ENCODE measurements at places on chromosomes 2 and 18.

GRCh38 chr2:201974171-201975100, 59.2 kb upstream of the FZD7 start:
- no peak for DNase-seq

GRCh38 chr2:142044197-142044596, 86.6 kb downstream of the LRP1B start:
- DNase-seq: no peak

DNA sequence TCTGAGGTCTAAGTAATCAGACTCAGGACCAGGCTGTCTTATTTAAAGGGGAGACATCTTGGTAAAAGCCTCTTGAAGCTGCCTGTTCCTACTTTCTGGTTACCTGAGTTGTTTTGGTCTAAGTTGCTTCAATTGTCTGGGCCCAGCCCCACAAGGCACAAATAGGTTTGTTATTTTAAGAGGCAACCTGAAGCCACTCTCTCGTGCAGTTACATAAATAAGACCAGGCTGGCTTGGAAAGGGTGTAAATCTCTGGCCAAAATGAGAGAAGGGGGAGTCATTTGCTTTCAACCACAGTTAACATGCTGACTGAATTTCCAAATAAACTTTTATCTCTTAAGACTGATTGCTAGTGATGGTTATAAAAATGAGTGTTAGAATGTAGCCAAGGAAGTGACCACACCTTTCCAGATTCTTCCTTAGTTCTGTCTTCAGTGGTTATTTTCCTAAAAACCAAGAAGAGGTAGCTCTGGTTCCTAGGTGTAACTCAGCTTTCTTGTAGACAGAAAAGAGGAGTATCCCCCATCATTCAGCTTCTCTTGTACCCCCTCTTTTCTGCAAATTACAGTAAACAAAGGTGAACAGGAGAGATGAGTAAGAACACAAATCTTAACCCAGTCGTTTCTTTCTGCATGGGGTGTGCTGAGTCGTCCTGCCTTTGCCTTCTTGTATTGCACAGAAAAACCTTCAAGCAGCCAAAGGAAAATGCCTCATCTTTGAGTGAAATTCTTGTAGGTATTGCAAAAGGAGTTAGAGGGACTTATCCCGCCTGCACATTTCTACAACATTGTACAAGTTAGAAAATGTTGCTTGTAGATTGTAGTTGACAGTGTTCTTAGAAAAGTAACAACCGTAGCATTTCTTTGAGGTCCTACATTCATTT, 161.5 kb upstream of the NT5C1B start:
- DNase-seq: no peak

- no peak for DNase-seq
Observed at GRCh38 chr2:202965810-202966460, 48.7 kb upstream of the NBEAL1 start.

GRCh38 chr2:173124441-173124840, 48.8 kb downstream of the MAP3K20 start:
- DNase-seq: no peak

DNA sequence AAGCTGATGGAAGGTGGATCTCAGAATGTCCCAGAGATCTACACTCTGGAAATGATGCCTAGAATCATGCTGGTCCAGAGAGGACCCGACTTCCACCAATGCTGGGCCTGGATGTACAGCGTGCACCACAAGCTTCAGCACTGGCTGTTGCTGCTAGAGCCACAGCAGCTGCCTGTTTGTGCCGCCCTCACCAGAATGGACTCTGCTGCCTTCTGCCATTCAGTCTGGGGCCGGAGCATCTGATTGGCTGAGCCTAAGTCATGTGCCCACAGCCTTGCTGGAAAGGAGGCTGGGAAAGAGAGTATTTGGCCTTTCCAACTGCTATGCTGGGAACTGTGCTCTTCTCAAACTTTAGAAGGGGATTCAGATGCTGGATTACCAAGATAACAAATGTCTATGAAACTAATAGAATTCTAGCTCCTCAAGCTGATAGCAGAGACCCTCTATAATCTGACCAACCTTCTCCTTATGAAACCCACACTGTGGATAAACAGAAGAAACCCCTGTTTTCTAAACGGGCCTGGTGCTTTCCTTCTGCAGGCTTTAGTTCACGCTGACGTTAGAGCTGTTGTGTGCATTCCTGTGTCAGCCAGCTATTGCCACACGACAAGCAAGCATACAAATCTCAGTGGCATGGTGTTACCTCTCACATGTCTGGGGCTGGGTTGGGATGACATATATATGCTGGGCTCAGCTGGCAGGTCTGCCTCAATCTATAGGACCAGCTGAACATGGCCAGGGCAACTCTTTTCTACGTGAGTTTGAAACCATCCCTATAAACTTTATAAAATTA, 4.1 kb upstream of the LOXHD1 start:
- DNase-seq: no peak

DNA sequence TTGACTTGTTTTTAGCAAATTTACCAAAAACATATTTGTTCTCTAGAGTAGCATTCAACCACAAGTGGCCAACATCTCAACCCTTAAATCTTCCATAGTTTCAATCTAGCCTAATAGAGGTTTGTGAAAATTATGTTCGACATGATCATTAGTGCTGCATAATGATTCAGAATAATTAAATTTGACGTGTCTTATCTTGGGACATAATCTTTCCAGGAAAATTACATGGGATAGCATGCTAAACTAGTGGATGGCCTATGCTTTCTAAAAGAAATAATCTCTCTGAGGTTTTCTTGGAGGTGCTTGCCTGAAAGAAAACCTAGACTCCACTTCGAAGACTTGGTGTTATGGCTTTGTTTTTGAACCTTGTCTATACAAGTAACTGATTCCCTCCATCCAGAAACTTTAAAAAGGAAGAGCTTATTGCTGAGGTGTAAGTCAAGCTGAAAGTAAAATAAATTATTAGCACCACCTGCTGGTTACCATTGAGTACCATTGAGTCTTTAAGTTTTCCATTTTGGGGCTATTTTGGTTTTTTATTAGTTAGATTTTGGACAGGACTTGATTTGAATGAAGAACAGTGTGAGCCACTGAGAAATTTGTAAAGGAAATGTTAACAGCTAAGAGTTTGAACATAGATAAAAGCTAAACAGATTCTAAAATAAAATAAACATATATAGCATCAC, 32.7 kb downstream of the COX7A2L start:
- no peak for DNase-seq

DNA sequence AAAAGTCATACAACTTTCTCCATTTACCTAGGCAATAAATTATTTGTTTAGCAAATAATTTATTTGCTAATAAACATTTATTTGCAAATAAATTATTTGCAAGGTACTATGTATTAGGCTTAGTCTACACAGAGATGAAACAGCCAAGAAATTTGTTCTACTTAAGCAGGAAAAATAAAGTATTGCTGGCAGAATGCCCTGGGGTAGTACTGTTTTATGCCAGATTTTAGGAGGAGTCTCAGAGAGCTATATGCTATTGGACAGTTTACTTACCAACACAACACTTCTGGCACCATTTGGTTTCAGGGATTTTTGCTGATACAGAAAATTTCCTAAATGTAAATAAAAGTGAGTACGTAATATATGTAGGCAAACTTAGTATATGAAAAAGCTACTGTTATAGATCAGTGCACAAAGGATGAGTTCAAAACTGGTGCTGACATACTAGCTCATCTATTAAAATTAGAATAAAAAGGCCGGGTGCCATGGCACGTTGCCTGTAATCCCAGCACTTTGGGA, 23.2 kb upstream of the CDKL4 start:
- DNase-seq: no peak

GRCh38 chr2:33848486-33848885, 249.4 kb upstream of the FAM98A start:
- DNase-seq: no peak

- no peak for DNase-seq
Observed at GRCh38 chr2:29715655-29716054, 205.7 kb downstream of the ALK start.

DNA sequence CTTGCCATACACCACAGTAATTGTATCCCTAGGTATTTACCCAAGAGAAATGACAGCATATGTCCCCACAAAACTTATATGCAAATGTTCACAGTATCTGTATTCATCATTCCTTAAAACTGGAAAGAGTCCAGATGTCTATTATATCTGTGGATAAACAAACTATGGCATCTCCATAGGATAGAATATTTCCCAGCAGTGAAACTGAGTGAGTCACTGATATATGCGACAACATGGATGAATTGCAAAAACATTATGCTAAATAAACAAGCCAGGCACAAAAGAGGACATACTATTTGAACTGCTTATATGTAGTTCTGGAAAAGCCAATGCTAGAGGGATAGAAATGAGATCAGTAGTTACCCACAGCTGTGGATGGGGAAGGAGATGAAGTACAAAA, 359.4 kb upstream of the DSEL start:
- no peak for DNase-seq

DNA sequence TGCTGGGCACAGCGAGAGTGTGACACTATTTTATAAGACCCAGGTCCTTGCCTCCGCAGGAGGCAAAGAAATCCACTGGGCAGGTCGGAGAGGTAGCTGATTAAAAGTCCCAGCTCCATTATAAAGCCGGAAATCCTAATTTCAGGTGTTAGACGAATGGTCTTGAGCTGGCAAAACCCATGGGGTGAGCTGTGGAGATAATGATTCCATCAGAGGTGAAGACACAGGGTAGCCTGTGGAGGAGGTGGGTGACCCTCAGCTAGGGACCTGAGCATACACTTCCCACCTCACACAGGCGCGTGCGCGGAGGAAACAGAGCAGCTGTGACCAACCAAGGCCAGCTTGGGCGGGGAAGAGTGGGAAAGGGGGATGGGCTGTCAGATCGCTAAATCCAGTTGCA, 201.7 kb upstream of the CXCR4 start:
- no peak for DNase-seq

- DNase-seq: no peak
Observed at GRCh38 chr2:132564065-132564464, 105.9 kb downstream of the LYPD1 start.

DNA sequence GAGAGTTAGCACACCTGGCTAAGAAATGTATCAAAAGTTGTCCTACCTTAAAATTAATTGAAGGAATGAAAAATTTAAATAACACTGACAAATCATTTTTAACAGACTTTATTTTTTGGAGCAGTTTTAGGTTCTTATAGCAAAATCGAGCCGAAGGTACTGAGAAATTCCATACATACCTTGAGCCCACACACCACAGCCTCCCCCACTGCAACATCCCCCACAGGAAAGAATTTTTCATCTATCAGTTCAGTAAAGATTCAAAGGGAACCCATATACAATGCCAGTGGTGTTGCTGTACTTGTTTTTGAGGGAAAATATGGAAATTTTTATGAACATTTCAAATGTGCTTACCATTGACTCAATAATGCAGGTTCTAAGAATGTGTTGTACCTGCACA, 169.8 kb upstream of the HS6ST1 start:
- peak; percentile 17 for DNase-seq

DNA sequence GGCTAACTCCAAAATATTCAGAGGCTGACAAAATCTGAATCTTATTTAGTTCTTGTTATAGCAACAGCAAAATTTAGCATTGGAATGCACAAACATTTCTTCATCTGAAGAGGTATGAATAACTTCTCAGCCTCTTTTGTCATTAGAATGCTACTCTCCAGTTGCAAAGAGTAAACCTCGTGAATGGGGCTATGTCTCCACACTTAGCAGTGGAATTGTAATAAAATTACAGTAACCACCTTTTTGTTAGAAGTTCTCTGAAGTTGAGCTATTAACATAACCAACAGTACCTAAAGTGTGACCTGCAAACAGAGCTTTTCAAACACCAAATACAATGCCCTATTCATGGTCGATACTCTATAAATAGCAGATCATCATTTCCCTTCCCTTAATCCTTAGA, 50.2 kb upstream of the GALNT3 start:
- no peak for DNase-seq

DNA sequence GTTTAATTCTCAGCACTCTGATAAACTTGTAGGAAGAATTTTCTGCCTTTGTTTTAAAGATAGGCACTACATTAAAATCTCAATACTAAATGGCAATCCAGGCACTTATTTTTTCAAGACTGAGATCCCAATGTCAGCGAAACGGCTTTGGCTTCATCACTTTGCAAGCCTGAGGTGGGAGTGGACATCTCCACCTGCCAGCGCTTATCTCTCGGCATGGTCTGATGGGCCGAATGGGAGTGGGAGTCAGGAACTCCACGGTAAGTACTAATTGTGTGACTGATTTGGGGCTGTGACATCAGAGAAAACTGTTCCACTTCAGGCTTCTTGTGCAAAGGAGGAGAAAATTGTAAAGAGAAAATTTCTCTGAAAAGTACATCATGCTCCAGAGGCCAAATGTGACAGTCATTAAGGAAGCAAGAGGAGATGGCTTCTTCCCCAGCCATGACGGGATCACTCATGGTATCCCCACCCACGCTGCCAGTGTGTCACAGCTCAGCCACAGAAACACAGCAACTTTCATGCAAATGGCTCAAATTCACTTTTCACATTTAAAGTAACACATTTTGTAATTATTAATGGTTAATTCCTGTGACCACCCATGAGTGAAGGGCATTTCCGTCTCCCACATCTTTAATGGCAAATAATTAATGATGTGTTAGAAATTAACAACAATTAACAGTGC, 385.5 kb upstream of the HNRNPA3 start:
- no peak for DNase-seq

DNA sequence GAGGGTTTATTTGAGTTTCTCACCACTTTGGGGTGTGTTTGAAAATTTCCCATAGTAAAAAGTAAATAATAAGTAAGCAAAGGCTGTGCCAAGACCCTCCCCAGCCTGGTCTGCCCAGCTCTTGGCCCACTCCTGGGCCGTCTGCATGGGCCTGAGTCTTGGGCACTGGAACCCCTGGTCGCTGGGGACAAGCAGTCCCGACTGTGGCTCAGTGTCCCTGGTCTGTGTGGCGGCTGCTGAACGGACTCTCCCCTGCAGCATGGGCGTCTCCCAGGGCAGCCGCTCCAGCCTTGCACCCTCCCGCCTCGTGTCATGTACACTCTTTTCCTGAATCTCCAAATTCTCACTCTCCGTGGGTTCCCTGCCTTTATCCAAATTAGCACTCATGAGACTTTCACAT, 7.2 kb upstream of the ASPRV1 start:
- DNase-seq: no peak

DNA sequence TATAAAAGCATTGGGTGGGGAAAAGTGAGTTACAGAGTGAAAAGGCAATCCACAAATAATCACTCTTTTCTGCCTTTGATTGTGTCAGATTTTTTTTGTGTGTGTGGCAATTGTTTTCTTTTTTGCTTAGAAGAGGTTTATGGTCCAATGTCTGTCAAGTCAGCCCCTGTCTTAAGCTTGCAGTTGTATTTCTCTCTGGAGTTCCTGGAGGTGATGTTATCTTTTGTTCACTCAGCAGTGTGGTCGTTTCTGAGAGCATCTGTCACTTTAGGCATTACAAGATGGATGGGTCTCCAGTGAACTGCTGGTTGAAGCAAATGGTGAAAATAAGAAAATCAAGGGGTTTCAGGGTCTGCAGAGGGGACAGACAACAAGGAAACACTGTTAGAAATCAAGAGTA, 121.3 kb downstream of the GREB1L start:
- DNase-seq: no peak

DNA sequence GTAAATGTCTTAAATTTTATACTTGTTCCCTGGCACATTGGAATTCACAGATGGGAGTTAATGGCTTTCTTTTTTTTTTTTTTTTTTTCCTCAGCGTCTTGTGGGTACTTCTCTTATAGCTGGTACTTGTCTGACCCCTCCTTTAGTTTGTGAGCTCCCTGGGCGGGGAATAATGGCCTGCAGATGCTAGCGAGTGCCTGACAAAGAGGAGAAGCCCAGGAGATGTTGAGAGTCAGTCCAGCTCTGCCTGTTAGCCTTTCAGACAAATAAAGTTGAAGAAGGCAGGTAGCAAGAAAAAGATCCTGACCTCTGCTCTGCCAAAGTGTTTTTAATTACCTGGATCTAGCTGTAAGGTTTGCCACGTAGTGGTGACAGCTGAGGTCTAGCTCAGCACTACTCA, 6.6 kb downstream of the BCL2L11 start:
- no peak for DNase-seq

Measured in left forelimb (tissue), 1 donor.